Activated T-cell treated with anti-CD3 and anti-CD28 coated beads, Interleukin-2, amount 50 U/mL, for 72 hours (primary cell): ENCODE measurements at places on chromosomes 12 and 14.

- DNase-seq: no peak
Observed at GRCh38 chr14:94542811-94543440, 18.3 kb upstream of the SERPINA4 start.

- peak; percentile 11 for DNase-seq
Observed at GRCh38 chr14:76267322-76268046, 108.5 kb upstream of the ESRRB start.

DNA sequence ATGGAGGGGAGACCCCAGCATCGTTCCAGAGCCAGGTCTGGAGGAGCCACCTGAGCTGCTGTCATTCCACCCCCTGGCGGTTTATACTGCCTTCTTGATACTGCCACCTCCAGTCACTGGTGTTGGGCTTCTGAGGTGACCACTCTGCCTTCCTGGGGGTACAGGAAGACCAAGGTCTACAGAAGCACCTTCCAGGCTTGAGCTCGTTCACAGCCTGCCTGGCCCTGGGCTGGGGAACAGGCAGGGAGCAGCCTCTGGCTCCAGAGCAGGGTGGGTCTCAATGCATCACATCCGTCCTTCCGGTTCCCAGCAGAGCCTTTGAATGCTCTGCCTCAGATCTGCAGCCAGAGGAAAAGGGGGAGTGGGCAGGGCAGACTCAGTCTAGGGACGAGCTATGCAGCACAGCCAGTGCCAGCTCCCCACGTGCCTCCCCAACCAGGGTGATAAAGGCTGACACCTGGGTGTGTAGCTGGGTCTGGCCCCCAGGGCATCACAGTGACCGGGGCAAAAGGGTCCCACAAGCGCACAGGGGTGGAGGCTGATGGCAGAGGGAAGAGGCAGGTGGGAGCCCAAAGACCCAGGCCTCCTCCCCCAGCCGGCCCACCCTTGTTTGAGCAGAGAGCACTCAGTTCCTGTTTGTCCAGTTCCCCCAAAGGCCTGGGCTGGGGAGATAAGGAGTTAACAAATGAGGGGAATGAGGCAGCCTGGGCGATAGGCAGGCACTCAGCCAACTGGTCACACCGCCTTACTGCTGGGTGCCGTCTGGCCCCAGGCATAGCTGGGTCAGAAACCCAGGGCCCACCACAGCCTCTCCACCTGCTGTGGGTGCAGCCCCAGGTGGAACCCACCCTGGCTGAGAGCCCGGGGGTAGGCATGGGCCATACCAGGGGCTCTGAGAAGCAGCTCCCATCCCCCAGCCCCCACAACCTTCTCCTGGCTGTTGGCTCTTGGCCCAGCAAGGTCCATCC, 17.1 kb downstream of the DEGS2 start:
- DNase-seq: no peak

GRCh38 chr12:23555825-23556207, 393.7 kb downstream of the SOX5 start:
- no peak for DNase-seq

DNA sequence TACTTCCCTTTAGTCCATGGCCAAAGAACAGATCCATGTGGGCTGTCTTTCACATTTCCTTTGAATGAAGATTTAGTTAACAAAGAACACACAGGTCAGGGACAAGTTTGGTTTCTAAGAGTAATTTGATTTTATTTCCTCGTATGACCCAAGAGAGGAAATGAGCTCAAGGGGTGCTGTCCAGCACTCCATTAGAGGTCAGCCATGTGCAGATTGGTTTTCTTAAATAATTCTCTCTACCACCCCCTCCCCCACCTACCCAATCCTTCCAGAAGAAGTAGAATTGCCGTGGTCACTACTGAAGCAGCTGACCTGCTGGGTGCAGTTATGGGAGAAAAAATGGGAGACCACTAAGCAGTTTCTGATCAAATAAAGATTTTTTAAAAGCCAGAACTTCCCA, 13.9 kb upstream of the OAS1 start:
- DNase-seq: no peak

GRCh38 chr12:57765003-57765697, 1.7 kb downstream of the CYP27B1 start:
- peak; percentile 79 for DNase-seq

GRCh38 chr12:52358575-52359350, 8.5 kb downstream of the KRT85 start:
- DNase-seq: peak; percentile 19

DNA sequence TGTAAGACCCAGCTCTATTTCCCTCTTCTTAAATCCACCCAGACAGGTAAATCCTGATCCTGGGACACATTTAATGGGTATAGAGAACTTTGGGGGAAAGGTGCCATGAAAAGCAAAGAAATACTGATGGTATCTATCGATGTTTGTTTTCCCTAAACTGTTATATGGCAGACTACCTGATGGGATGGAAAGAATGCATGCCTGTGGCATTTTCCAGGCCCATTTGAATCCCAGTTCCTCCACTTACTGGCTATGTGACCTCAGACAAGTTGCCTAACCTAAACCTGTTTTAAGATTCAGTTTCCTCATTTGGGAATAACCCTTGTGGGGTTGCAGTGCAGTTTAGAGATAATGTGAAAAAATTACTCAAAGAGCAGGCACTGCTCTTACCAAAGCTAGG, 404.5 kb downstream of the FUT8 start:
- DNase-seq: no peak

- DNase-seq: no peak
Observed at GRCh38 chr12:113214895-113215400, 6.3 kb upstream of the TPCN1 start.

DNA sequence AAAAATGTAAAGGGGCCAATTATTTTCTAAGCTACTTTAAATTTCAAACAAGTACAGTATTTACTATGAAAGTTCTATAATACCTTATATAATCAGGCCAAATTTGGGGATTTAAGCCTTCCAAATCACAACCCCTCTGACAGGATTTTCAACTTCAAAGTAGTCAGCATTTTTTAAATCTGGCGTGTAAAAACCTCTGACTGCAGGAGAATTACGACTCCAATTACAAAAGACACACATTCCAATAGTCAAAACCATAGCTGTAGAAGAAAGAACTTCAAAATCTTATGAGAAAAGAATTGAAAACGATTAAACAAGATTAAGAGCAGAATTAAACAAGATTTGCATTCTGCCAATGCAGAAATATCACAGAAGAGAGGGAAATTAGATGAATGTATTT, 12.7 kb downstream of the OSBPL8 start:
- no peak for DNase-seq

DNA sequence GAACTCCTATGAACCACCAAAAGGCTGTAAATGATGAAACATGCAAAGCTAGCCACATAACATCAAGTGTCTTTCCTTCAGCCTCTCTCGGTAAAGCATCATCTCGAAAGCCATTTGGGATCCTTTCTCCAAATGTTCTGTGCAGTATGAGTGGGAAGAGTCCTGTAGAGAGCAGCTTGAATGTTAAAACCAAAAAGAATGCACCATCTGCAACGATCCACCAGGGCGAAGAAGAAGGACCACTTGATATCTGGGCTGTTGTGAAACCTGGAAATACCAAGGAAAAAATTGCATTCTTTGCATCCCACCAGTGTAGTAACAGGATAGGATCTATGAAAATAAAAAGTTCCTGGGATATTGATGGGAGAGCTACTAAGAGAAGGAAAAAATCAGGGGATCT, 61.2 kb downstream of the ATG14 start:
- no peak for DNase-seq

GRCh38 chr14:59189786-59190368, 1.4 kb downstream of the DAAM1 start:
- DNase-seq: peak; percentile 75

GRCh38 chr12:6612247-6612646, 5.1 kb upstream of the CHD4 start:
- DNase-seq: no peak

DNA sequence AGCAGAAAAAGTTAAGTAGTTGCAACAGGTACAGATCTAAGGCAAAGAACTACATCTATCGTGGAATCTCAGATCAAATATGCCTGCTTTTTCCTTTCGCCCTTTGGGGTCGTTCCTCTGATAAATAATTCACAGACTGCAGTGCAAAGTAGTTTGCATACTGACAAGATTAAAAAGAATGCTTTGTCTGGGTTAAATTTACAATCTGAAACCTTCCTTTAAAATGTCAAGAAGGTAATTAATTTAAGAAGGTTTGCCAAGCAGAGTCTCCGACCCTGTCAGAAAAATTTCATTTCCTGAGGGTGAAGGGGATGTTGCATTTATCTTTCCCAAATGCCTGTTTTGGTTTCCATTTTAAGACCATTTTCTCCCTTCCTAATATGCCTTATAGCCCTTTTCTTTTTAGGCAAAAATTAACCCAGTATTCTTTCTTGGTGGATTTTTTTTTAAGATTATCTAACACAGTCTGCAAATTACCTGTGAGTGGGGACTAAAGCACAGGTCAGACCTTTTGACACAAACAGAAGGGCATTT, 406.9 kb downstream of the LRIG3 start:
- no peak for DNase-seq

GRCh38 chr12:78002878-78003277, 172.2 kb downstream of the NAV3 start:
- DNase-seq: no peak

DNA sequence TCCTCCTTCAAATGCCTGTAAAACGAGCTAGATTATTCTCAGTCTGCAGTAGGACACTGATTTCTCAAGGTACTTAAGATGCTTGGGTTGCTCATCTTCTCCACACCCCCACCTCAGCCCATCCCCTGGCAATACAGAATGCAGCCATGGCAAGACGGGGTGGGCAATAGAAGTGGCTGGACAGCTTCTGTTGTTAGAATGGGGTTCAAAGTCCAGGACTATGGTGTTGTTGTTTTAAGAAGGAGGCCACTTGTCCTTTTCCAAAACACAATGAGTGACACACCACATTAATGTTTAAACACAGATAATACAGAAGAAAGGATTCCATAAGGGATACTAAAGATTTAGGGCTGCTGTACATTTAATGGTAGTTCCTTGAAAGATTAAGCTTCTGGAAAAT, 188.9 kb upstream of the BCL2L14 start:
- DNase-seq: no peak

GRCh38 chr12:117498256-117498655, 136.8 kb upstream of the NOS1 start:
- no peak for DNase-seq

DNA sequence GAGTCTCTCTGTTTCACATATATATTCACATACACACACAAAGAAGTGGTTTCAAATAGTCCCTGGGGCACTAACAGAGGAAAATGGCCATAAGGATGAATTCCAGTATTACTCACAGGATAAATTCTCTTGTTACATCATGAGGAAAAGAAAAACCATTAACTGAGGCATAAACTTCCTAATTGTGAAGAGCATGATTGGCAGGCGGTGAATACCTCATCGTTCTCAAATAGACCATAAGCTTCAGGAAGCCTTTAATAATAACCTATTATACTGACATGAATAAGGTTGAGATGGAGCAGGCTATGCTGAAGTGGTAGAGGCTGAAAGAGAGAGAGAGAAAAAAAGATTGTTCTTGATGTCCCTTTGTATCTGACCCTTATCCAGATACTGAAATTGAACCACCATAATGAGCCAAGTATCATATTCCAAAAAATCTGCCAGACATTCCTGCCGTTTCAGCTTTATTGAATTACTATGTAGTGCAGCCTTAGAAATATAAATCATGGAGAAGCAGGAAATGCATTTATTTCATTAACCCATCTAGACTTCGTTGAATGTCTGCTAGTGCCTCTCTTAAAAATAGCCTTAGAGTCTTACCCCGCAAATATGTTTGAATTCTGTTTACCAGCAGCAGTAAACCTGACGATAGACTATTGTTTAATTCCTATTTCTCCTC, 86.8 kb downstream of the NUAK1 start:
- no peak for DNase-seq

DNA sequence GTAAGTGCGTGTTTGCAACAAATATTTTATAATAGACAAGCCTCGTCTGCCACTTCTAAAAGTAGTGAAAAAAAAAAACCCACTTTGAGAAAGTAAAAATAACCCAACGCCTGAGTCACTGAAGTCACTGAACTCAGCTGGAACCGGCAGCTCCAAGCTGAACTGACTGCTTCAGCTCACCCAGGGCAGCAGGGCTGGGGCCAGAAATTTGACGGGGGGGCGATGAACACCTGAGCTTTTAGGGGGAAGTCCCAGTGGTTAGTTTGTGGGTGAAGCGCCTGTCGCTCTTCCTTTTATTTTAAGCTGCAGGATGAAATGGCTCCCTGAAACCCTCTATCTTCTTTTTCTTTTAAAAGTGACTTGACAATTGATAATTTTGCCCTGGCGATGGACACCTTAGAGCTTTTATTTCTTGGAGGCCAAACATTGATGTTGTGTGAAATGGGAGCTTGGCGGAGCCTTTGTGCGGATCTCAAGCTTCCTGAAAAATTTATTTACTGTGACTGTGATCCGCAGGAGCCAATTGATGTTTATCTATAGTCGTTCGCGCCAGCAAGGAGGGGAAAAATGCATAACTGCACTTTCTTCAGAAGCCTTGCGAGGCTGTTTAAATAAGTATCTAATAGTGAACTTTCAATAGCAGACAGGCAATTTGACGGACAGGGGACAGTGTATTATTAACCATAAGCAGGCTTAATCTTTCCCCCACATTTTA, 173.2 kb upstream of the MYL2 start:
- DNase-seq: peak; percentile 7

GRCh38 chr14:103763730-103764488, 48.3 kb downstream of the ZFYVE21 start:
- DNase-seq: no peak

- DNase-seq: no peak
Observed at GRCh38 chr14:50658203-50658602, 9.9 kb downstream of the SAV1 start.

DNA sequence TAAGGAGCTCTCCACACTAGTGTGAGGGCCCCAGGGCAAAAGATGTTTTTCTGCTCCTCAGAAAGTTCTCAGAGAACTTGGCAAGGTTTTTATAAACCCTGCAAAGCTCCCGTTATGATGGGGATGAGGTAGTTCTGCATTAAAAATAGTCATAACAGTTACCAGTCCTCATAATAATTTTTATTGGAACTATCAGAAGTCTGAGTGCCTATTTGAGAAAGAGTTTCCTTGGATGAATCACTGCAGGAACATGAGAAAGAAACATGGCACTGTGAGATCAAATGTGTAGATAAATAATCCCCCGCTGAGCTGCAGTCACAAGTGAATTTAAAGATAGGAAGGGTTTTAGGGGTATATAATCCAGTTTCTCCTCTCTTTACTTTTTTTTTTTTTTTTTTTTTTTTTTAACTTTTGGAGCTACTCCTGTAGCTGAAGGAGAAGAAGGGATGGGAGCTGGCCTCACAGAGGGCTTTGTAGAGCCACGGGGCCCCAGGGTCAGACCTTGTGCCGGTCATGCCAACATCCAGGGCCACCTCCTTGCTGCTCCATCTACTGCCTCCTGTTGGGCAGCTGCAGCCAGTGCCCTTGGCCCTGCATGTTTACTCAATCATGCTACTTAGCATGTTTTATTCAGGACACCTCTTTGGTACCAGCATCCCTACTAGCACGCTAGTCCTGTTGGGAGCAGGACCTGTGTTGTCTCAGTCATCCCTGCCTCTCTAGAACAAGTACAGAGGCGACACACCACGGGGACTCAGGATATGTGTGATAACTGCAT, 39.5 kb downstream of the EVL start:
- no peak for DNase-seq
